Activated CD4-positive, alpha-beta memory T cell treated with anti-CD3 and anti-CD28 coated beads, Interleukin-2, amount 10 ng/mL, durations not matched to agents 7 days and 5 days (primary cell): ENCODE measurements at places on chromosomes 11 and 22. TPM values are rescaled to one million over a fixed set of nuclear protein-coding genes. Genes with fewer than 3 reads are reported as not detected.

DNA sequence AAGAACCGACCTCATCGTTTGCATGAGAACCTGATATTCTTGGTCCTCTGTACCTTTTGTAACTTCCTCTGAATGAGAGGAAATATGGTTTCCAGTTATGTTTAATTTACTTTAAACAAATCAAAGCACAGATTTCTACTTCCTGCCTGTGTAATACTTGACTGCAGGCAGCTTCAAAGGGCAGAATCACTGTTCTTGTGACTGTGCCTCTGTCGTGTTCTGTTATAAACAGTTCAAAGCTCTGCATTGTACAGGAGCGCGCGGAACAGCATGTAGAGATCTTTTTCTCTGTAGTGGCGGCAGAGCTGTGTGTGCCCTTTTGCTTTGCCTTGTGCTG is 73.2 kb upstream of the CLDN5 start:
- peaks cover 3% of the 10 kb centered on the region for H3K27me3 ChIP-seq
- H3K4me3 ChIP-seq, result peak overlapping the region; percentile 4
- peaks cover 31% of the 10 kb centered on the region for H3K4me1 ChIP-seq
- H3K36me3 ChIP-seq, result no peaks in the 10 kb centered on the region
- H3K27ac ChIP-seq, result peak overlapping the region; percentile 78

GRCh38 chr11:102914238-102915043 is 39.7 kb upstream of the MMP12 start:
- no peaks in the 10 kb centered on the region for H3K36me3 ChIP-seq
- no peak overlapping the region for H3K27ac ChIP-seq
- no peak overlapping the region for H3K4me3 ChIP-seq
- H3K4me1 ChIP-seq, result no peaks in the 10 kb centered on the region
- no peak for DNase-seq

- no peak overlapping the region for H3K27ac ChIP-seq
- H3K4me3 ChIP-seq, result no peak overlapping the region
- H3K36me3 ChIP-seq, result peaks cover 7% of the 10 kb centered on the region
- H3K27me3 ChIP-seq, result no peaks in the 10 kb centered on the region
- H3K4me1 ChIP-seq, result no peaks in the 10 kb centered on the region
Measured at GRCh38 chr11:1295591-1295990, 13.8 kb downstream of the TOLLIP start.

DNA sequence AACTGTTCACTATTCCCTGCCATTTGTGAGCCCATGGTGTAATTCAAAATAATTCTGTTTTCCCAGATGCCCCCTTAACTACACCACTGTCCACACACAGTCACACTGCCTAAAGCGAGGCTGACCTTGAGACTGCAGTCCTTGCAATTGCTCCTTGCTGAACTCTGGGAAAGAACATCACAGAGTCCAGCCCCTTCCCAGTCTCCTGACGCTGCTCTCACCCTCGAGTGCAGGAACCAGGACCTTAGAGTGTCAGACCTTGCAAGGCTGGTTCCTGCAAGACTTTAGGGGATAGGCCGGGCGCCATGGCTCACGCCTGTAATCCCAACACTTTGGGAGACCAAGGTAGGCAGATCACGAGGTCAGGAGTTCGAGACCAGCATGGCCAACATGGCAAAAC is 33.6 kb downstream of the AHNAK start:
- peaks cover 6% of the 10 kb centered on the region for H3K4me1 ChIP-seq
- peaks cover 31% of the 10 kb centered on the region for H3K36me3 ChIP-seq
- no peak overlapping the region for H3K27ac ChIP-seq
- H3K27me3 ChIP-seq, result no peaks in the 10 kb centered on the region

- peaks cover 6% of the 10 kb centered on the region for H3K27me3 ChIP-seq
- H3K4me3 ChIP-seq, result no peak overlapping the region
- DNase-seq, result peak; percentile 35
- H3K4me1 ChIP-seq, result peaks cover 2% of the 10 kb centered on the region
Measured at GRCh38 chr11:107916671-107917241, 11.5 kb upstream of the RAB39A start.

- H3K27ac ChIP-seq, result no peak overlapping the region
- no peaks in the 10 kb centered on the region for H3K4me1 ChIP-seq
- DNase-seq, result no peak
- H3K36me3 ChIP-seq, result no peaks in the 10 kb centered on the region
- peaks cover 2% of the 10 kb centered on the region for H3K27me3 ChIP-seq
- H3K4me3 ChIP-seq, result no peak overlapping the region
Measured at GRCh38 chr22:43402128-43402527, 9.7 kb upstream of the MPPED1 start.

GRCh38 chr11:118660681-118661424 is 18.6 kb downstream of the TREH start:
- peaks cover 4% of the 10 kb centered on the region for H3K27me3 ChIP-seq
- no peak overlapping the region for H3K4me3 ChIP-seq
- H3K4me1 ChIP-seq, result peaks cover 3% of the 10 kb centered on the region
- no peak for DNase-seq
- H3K27ac ChIP-seq, result no peak overlapping the region

GRCh38 chr22:43018615-43019014 is 3.7 kb upstream of the PACSIN2 start:
- no peak overlapping the region for H3K27ac ChIP-seq
- no peak overlapping the region for H3K4me3 ChIP-seq
- no peak for DNase-seq
- H3K27me3 ChIP-seq, result peaks cover 2% of the 10 kb centered on the region
- peaks cover 16% of the 10 kb centered on the region for H3K4me1 ChIP-seq
- no peaks in the 10 kb centered on the region for H3K36me3 ChIP-seq

DNA sequence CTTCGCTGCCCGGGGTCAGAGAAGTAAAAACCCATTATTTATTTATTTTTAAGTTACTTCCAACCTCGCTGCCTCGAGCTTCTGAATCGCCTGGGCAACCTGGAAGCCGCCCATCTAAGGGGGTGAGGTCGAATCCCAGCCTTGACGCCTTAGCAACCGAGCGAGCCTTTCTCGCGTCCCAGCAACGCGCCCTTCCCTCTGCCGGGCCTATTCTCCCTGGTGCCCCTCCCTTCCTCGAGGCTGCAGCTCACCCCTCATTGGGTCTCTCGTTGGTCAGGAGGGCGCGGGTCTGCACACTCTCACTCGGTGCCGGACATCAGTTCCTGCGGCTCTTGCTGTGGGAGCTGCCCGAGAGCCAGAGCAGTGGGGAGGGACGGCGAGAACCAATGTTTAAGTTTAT is at the start of gene CCDC81:
Gene CCDC81, plus strand, starts transcription at position 302 of the 400 bp plus-strand sequence. CDS start 277 bp downstream, outside the sequence.
- H3K27me3 ChIP-seq, result peaks cover 10% of the 10 kb centered on the region
- no peak within 1 kb of the TSS for H3K27ac ChIP-seq
- H3K4me1 ChIP-seq, result peaks cover 9% of the 10 kb centered on the region
- no peak for DNase-seq
- H3K4me3 ChIP-seq, result no peak within 1 kb of the TSS
- H3K36me3 ChIP-seq, result no peaks in the 10 kb centered on the region

The LRRC32 gene
- 7.4 TPM for total RNA-seq

The SLC22A9 gene
- total RNA-seq, result not detected

The ENTHD1 gene
- total RNA-seq, result not detected

The CALCA gene
- total RNA-seq, result not detected

The SMCO4 gene
- total RNA-seq, result 60.0 TPM
